Hindlimb muscle (tissue), 1 donor: ENCODE measurements at places on chromosomes 6 and 20. TPM values are rescaled to one million over a fixed set of nuclear protein-coding genes. Genes with fewer than 3 reads are reported as not detected.

The PTCRA gene
- polyA plus RNA-seq: not detected

The ACSS1 gene
- polyA plus RNA-seq: 24.4 TPM

The TTLL9 gene
- polyA plus RNA-seq: 0.25 TPM

The AVP gene
- not detected for polyA plus RNA-seq

The HSPA1L gene
- polyA plus RNA-seq: 3.7 TPM

The SNX5 gene
- polyA plus RNA-seq: 101 TPM

The GCNT2 gene
- 2.5 TPM for polyA plus RNA-seq

The CCN5 gene
- 0.15 TPM for polyA plus RNA-seq

The SRSF12 gene
- polyA plus RNA-seq: 3.1 TPM

The GMPR gene
- polyA plus RNA-seq: 55.0 TPM

The SS18L1 gene
- polyA plus RNA-seq: 17.8 TPM
